ENCODE measurements at places on chromosomes 3 and 15. TPM values are rescaled to one million over a fixed set of nuclear protein-coding genes. Genes with fewer than 3 reads are reported as not detected.

DNA sequence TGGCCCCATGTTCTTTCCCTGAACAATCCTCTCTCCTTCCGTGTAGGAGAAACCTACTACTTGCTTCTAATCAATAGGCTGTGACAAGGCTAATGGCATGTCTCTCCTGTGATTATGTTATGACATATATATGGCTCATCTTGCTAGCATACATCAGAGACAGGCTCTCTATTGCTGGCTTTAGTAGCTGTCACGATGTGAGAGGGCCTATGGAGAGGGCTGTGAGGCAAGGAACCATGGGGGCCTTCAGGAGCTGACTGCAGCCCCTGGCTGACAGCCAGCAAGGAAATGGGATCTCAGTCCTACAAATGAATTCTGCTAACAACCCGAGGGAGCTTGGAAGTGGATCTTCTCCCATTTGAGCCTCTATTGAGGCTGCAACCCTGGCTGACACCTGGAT is 96.3 kb downstream of the EOMES start:
- DNase-seq = no peak

- no peak for DNase-seq
These were observed 53.0 kb downstream of the SV2B start for GRCh38 chr15:91152896-91153581.

- no peak for DNase-seq
These were observed 447.5 kb downstream of the IGSF11 start for GRCh38 chr3:118587037-118587741.

- peak; percentile 75 for DNase-seq
These were observed 515 bp downstream of the ADAM10 start for GRCh38 chr15:58748852-58749531.

- no peak for DNase-seq
These were observed 406.5 kb upstream of the CDIN1 start for GRCh38 chr15:36172955-36173354.

DNA sequence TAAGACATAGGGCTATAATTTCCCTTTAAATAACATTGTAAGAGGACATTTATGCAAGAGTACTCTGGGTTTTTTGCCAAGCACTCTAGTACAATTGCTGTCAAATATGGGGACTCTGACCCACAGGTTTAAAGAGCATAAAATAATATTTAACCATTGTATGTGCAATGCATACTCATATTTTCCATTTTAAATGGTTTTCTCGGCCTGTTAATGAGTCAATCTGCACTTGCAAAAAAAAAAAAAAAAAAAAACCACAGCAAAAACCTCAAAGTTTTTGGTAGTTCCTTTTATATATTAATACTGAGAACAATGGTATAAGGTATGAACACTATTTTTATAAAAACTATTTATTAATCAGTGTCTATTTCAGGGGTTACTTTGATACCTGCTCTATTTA is 304.0 kb upstream of the CBLB start:
- DNase-seq = no peak

The GPR62 gene
- not detected for total RNA-seq

The FRMD5 gene
- total RNA-seq = 0.41 TPM

The CDCP1 gene
- 0.81 TPM for total RNA-seq

Data from sigmoid colon (tissue), 7 donors.